OCI-M1 (cell line): ENCODE measurements at places on chromosomes 2 and 18.

DNA sequence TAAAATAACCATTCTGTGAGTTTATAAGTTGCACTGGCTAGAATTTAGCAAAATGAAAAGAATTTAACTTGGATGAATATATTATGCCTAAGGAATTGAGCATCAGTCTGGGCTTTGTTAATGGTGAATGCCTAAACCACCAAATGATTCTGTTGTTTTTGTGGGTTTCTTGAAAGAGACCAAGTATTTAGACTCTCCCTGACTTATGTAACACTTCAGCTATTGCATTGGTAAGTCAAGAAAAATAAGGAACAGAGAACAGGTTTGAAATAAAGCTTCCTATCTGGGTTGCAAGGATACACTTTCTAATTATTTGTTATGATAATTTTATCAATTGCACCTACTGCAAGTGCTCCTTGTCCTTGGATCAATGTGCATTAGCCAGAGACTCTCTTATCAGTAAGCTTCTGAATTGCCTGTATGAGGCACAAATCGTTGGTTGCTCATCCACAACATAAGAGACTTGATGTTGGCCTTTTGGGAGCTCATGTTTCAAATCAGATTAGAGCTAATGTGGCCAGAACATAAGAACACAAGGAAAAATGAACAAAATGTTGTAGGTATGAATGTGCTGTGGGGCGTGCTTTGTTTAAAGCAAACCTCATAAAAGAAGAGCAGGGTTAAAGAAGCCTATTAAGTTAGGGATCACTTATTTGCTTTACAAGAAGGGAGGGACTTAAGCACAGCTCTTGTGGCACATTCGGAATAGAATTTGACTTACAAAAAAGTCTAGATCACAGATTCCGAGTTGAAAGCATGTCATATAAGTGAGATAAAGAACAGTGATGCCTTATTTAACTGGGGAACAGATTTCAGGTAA lies 37.2 kb downstream of the PRKCE start:
- DNase-seq, result peak; percentile 21

GRCh38 chr2:174902506-174903263 lies 102.5 kb downstream of the CHN1 start:
- DNase-seq, result peak; percentile 44

DNA sequence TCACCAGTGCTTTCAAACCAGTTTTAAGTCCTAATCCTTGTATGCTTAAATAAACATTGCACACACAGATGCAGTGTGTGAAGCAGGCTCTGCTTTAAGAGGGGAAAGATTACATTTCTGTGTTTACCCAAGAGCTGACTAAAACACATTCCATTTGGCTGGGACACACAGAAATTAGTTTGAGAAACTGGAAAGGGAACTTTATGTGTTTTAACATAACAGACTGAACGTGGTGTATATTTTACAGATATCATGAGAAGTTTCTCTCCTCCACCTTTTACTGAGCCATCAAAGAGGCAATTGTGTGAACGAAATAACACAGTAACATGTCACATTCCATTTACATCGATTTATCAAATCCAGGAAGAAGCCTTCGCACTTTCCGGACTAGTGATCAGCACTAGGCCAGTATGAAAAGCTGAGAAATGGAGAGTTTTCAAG lies 121.8 kb downstream of the MAIP1 start:
- DNase-seq, result no peak

GRCh38 chr2:237968048-237968862 lies 1.4 kb downstream of the UBE2F start:
- peak; percentile 96 for DNase-seq

DNA sequence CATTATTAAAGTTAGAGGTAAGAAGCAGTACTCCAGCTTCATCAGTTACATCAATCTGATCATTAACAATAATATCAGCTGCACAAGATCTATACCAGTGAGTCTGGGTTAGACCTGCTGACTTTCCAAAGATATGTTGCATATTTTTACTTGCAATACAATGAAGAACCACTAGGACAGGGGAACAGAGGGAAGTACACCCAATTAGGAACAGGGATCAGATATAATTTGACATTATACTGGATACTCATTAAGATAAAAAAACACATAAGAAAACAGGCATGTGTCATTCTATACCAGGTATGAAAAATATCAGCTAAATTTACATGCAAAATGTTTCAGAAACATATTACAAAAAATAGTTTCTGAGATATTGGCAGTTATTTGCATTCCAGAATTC lies 995.1 kb upstream of the DDX18 start:
- no peak for DNase-seq

- no peak for DNase-seq
Observed at GRCh38 chr2:221567231-221567760, 4.8 kb downstream of the EPHA4 start.

DNA sequence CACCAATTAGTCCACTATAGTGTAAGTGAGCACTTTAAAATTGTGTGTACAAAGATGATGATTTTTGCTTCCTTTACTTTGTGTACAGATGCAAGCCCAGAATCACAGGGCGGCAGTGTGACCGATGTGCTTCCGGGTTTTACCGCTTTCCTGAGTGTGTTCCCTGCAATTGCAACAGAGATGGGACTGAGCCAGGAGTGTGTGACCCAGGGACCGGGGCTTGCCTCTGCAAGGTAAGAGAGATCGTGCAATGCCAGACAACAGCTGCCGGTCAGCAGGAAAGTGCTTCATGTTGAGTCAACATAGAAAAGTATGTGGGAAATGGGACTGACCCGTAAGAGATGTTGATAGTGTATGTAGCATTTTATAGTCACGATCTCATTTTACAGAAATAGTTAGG lies 156.8 kb upstream of the TTC39C start:
- no peak for DNase-seq

- DNase-seq, result no peak
Observed at GRCh38 chr2:3290655-3291054, 87.0 kb downstream of the EIPR1 start.

DNA sequence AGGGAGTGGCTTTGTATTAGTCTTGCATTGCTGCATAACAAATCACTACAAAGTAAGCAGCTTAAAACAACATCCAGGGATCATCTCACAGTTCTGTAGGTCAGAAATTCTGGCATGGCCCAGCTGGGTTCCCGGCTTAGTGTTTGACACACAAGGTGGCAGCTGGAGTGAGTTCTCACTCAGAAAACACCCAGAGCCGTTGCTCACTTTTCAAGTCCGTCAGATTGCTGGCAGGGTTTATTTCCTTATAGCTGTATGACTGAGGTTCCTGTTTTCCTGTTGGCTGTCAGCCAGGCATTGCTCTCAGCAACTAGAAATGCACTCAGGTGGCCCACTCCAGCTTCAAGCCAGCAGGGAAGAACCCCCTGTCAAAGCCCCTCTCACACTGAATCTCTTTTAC lies 324.1 kb downstream of the CCDC178 start:
- DNase-seq, result peak; percentile 65

DNA sequence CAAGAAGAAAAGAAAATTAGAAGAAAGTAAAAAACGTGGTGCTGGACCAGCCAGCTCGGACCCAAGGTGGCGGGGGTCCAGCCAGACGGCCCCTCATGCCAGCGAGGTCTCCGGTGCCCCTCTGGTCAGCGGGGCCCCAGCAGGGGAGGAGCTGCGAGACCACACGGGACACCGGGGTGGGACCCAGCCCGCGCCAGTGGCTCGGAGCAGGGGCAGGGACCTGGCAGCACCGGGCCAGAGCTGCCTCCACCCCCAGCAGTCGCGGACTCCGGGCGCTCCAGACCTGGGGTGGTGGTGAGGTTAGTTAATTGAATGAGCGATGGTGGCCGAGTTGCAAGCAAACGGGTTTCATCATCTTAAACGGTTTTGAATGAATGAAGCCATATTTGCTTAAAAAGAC lies 289.9 kb upstream of the MC4R start:
- DNase-seq, result no peak

- no peak for DNase-seq
Observed at GRCh38 chr18:2956056-2956455, 56.9 kb downstream of the LPIN2 start.

DNA sequence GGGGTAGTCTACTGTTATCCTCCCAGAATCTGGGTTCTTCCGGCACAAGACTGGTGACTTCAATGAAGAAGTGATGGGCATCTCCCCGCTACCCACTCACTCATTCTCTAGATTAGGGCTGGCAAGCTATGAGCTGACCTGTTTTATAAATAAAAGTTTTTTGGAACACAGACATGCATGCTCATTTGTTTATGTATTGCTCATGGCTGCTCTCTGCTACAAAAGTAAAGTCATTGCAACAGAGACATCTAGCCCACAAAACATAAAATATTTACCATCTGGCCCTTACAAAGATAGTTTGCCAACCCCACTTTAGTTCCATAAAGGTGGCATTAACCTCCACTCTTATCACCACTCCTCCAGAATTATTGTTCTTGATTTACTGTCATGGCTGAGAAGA lies 39.1 kb upstream of the SPATS2L start:
- no peak for DNase-seq

DNA sequence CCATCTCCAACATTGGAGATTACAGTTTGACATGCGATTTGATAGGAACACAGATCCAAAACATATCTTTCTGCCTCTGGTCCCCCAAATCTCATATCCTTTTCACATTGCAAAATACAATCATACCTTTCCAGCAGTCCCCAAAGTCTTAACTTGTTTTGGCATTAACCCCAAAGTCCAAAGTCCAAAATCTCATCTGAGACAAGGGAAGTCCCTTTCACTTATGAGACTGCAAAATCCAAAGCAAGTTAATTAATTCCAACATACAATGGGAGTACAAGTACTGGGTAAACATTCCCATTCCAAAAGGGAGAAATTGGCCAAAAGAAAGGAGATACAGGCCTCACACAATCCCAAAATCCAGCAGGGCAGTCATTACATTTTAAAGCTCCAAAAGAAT lies 265.4 kb downstream of the GULP1 start:
- no peak for DNase-seq

- peak; percentile 74 for DNase-seq
Observed at GRCh38 chr2:106523976-106524665, 37.0 kb downstream of the CD8B2 start.

DNA sequence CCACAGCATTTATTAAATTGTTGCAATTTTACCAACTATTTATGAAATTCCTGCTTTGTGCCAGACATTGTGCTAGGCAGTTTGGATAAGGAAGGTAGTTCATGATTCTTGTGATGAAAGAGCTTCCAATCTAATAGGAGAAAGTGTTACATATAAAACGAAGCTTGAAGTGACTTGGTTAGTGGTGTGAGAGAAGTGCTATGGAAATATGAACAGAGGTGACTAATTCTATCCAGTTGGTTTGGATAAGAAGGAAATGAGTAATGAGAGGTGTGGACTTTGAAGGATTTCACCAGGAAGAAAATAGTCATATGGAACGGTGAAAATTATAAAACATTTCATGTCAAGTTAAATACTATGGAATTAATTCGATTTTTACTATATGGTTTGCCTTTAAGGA lies 48.6 kb downstream of the EML6 start:
- DNase-seq, result no peak

DNA sequence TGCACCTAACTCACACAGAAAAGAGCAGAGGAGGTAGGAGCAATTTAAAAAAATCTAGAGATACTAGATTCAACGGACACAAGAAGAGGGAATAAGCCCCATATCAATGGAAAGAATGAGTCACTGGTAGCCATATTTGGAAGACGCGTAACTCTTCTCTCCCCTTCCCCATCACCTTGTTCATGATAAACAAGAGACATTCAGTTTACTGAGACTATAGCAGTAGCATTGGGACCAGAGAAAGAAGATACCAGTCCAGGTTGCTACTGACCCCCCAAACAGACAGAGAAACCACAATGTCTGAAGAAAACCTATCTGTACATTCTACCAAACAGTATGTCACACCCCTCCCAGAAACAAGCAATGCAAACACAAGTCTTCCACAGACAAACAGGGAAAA lies 81.1 kb downstream of the SLC66A3 start:
- DNase-seq, result peak; percentile 85

- DNase-seq, result peak; percentile 85
Observed at GRCh38 chr2:9656270-9656766, 25.5 kb upstream of the YWHAQ start.

DNA sequence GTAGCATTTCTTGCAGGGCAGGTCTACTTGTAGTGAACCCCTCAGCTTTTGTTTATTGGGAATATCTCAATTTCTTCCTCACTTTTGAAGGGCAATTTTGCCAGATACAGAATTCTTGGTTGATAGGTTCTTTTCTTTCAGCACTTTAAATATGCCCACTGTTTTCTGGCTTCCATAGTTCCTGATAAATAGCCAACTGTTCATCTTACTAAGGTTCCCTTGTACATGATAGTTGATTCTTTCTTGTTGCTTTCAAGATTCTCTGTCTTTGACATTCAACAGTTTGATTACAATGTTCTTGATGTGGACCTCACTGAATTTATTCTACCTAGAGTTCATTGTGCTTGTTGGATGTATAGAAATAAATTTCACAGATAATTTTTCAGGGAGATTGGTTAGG lies 148.0 kb upstream of the MAPRE2 start:
- DNase-seq, result no peak

DNA sequence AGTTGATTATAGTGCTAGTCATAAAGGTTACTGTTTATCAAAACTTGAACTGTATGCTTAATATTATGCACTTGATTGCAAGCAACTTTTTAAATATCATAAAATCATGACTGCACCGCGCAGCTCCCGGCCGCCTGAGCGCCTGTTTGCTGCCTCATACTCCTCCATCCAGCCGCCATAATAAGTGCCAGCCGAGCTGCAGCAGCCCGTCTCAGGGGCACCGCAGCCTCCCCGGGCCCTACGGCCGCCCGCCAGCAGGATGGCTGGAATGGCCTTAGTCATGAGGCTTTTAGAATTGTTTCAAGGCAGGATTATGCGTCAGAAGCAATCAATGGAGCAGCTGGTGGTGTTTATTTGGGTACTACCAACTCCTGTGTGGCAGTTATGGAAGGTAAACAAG lies 337.2 kb downstream of the PAX3 start:
- no peak for DNase-seq

DNA sequence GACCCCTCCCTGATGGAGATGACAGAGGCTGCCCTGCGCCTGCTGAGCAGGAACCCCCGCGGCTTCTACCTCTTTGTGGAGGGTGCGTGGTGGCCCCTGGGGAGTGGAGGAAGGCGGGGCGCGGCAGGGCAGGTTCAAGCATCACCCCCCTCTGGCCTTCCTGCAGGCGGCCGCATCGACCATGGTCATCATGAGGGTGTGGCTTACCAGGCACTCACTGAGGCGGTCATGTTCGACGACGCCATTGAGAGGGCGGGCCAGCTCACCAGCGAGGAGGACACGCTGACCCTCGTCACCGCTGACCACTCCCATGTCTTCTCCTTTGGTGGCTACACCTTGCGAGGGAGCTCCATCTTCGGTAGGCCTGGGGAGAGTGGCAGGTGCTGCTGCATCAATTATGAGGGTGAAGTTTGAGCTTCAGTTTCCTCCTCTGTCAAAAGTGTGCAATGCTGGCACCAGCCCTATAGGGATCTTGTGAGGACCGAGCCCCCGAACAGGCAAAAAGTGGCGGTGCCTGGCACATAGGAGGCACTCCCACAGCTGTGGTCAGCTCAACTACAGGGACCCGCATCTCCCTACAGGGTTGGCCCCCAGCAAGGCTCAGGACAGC lies 2.2 kb downstream of the ALPI start:
- DNase-seq, result no peak

DNA sequence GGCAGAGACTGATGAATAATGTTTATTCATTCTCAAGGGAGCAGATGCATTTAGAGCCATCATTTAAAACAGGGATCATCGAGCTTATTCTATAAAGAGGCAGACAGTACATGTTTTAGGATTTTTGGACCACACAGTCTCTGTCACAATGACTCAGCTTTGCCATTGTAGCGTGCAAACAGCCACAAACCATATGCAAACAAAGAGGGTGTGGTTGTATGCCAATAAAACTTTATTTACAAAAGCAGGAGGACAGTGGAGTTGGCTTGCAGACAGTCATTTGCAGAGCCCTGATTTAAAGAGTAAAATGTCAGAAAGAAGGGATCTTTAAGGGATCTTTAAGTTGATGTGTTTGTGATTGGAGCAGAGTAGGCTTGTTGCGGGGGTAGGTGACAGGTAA lies 51.5 kb downstream of the SMIM21 start:
- DNase-seq, result no peak
